ENCODE measurements at places on chromosomes 6 and 20.

DNA sequence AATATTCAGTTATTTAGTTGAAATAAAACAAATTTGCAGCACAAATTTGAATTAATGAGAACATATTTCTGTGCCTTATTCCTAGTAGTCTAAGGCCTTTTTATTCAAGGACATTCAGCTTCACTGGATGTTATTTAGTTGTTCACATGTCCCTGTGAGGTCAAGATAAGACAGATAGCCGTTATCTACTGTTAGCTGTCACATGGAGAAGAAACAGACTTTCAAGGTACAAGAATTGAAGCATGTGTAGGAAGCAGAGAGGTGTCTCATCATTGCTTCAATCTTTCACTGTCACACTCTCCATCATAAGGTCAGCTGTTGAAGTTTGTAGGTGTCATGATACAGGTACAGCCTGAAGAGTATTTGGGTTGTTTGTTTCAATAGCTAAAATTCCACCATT is 112.9 kb upstream of the JAG1 start:
- no peaks in the 10 kb centered on the region for H3K36me3 ChIP-seq
- DNase-seq: no peak
- H3K27me3 ChIP-seq: no peaks in the 10 kb centered on the region
- H3K4me3 ChIP-seq: no peak overlapping the region

- no peaks in the 10 kb centered on the region for H3K4me1 ChIP-seq
- H3K27me3 ChIP-seq: no peaks in the 10 kb centered on the region
- DNase-seq: no peak
- H3K36me3 ChIP-seq: no peaks in the 10 kb centered on the region
- no peak overlapping the region for H3K27ac ChIP-seq
- H3K4me3 ChIP-seq: no peak overlapping the region
These were observed 228.2 kb downstream of the LY86 start for GRCh38 chr6:6816716-6817115.

DNA sequence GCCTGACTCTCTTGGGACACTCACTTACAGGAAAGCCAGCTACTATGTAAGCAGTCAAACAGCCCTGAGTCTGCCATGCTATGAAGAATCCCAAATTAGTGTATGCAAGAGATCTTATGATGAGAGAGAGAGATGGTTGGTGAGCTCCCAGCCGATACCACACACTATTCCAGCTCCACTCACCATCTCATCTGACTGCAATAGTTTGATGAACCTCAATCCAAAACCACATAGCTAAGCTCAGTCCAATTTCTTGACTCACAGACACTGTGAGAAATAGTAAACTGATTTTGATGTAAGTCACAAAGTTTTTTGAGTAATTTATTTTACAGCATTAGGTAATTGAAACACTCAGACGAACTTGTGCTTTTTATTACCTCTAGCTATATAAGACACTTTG is 441.4 kb downstream of the COL12A1 start:
- DNase-seq: no peak
- no peak overlapping the region for H3K4me3 ChIP-seq
- no peak overlapping the region for H3K27ac ChIP-seq
- H3K36me3 ChIP-seq: no peaks in the 10 kb centered on the region

- no peak for DNase-seq
- no peak overlapping the region for H3K4me3 ChIP-seq
- no peak overlapping the region for H3K27ac ChIP-seq
- H3K27me3 ChIP-seq: no peaks in the 10 kb centered on the region
- no peaks in the 10 kb centered on the region for H3K4me1 ChIP-seq
These were observed 173.8 kb downstream of the HIVEP2 start for GRCh38 chr6:142771162-142771561.

DNA sequence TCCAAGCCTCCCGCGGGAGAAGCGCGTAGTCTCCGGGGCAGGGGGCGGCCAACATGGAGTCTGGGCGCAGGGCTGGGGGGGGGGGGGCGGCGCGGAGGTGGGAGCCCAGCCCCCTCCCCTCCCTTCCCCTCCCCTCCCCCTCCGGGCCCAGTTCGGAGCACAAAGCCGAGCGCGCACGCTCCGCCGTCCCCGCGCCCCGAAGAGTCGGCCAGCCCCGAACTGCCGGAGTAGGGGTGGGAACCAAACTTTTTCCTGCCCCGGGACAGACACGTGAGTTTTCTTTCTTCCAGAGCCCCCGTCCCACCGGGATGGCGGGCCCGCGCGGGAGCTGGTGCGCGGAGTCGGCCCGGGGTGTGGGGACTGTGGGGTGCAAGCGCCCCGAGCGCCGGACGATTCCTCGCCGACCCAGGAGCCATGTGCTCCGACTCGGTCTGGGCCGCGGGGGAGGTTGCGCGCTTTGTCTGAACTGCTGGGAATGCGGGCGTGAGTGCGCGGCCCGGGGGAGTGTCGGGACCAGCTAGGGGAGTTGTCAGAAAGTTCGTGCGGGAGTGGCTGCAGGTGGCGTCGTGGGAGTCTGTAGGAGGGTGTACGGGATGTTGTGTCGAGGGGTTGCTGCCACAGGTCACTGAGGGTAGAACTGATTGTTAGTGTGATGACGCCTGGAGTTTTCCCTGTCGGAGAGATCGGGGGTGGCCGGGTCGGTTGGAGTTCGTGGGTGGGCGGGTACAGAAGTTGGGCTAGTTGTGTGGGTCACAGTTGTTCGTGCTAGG is 1.2 kb downstream of the TGIF2 start:
- H3K36me3 ChIP-seq: peaks cover 2% of the 10 kb centered on the region
- H3K4me1 ChIP-seq: peaks cover 17% of the 10 kb centered on the region
- H3K27me3 ChIP-seq: no peaks in the 10 kb centered on the region
- H3K4me3 ChIP-seq: peak overlapping the region; percentile 89
- H3K27ac ChIP-seq: peak overlapping the region; percentile 93
- DNase-seq: no peak

GRCh38 chr6:74133073-74133472 is 437.1 kb downstream of the CD109 start:
- H3K4me3 ChIP-seq: no peak overlapping the region
- no peaks in the 10 kb centered on the region for H3K4me1 ChIP-seq
- H3K27ac ChIP-seq: no peak overlapping the region
- DNase-seq: no peak
- H3K27me3 ChIP-seq: no peaks in the 10 kb centered on the region

DNA sequence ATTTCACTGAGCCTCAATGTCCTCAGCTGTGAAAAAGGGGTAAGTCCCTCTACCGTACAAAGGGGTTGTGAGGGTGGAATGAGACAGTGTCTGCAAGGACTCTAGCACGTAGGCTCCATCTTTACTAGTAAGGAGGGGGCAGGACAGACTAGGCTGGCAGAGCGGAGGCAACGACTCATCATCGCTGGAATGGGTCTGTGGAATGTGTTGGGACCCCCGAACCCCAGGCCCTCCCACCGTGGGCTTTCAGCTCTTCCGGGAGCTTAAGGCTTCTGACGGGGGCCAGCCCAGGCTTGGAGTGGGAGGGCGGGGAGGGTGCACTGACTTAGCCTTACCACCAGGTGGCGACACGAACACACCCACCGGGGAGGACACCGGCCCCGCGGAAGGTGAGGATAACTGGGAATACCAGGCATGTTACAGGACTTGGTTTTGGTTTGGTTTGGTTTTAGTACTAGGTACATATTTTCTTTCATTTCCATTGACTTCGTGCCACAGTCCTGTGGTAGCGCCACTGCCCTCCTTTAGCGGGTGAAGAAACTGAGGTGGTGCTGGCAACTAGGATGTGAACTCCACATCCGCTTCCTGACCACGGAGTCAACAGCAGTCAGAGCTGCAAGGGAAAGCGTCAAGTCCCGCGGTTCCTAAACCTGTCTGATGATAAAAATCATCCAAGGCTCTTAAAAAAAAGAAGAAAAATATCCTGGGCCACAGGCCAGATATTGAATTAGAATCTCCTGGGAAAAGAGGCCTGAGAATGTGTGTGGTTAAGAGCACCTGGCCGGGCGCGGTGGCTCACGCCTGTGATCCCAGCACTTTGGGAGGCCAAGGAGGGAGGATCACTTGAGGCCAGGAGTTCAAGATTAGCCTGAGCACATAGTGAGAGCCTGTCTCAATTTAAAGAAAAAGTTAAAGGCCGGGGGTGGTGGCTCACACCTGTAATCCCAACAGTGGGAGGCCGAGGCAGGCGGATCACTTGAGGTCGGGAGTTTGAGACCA is 10.3 kb upstream of the TULP1 start:
- H3K27me3 ChIP-seq: no peaks in the 10 kb centered on the region
- H3K27ac ChIP-seq: no peak overlapping the region
- DNase-seq: no peak
- no peak overlapping the region for H3K4me3 ChIP-seq

GRCh38 chr6:3385660-3386151 is 71.1 kb downstream of the SLC22A23 start:
- H3K4me3 ChIP-seq: no peak overlapping the region
- H3K4me1 ChIP-seq: peaks cover 32% of the 10 kb centered on the region

DNA sequence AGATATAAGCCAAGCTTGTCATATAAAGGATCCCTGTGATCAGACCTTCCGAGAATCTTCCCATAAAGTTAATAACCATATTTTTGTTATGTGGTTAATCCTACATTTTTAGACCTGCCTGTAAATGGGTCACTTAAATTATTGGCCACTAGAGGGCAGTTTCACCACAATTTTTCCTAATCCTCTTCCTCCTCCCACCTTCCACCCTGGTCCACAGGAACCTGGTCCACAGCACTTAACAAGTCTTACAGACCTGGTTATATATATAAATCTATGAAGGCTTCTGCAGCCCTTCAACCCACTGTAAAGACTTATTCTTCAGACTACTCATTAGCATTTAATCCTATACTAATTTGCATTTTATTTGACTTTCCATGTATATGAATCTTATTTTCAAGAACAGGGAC is 28.3 kb downstream of the MRS2 start:
- no peak for DNase-seq
- no peaks in the 10 kb centered on the region for H3K27me3 ChIP-seq
- H3K4me3 ChIP-seq: no peak overlapping the region
- no peak overlapping the region for H3K27ac ChIP-seq

DNA sequence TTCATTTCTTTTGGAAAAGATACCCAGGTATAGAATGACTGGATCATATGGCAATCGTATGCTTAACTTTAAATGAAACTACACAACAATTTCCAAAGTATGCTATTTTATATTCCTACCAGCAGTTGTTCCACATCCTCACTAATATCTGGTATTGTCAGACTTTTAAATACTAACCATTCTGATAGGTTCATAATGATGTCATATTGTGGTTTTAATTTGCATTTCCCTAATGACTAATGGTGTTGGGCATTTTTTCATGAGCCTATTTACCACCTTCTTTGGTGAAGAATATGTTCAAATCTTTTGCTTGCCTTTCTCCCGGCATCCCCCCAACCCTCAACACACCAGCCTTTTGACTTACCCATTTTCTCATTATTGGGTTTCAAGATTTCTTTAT is 96.2 kb upstream of the HMGN3 start:
- H3K4me1 ChIP-seq: peaks cover 35% of the 10 kb centered on the region
- no peak overlapping the region for H3K4me3 ChIP-seq
- DNase-seq: no peak
- no peaks in the 10 kb centered on the region for H3K27me3 ChIP-seq
- H3K36me3 ChIP-seq: no peaks in the 10 kb centered on the region
- H3K27ac ChIP-seq: no peak overlapping the region

DNA sequence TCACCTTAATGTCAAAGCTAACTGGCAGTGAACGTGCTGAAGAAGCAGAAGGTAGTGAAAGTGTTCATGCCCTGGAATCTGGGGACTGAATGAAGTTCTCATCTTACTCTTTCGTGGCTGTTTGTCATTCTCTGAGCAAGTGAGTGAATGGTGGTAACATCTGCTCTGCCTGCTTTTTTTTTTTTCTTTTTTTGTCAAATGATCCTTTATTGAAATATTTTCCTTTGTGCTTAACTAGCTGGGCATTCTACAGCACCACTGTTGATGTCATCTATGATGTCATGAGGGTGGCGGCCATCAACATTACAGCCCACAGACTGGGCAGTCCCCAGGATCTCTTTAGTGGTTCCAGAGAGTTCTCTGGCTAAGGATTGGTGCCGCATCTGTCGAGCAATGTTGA is 65.2 kb downstream of the RIN2 start:
- no peak overlapping the region for H3K4me3 ChIP-seq
- H3K27ac ChIP-seq: no peak overlapping the region
- H3K36me3 ChIP-seq: no peaks in the 10 kb centered on the region
- no peaks in the 10 kb centered on the region for H3K4me1 ChIP-seq
- H3K27me3 ChIP-seq: no peaks in the 10 kb centered on the region

DNA sequence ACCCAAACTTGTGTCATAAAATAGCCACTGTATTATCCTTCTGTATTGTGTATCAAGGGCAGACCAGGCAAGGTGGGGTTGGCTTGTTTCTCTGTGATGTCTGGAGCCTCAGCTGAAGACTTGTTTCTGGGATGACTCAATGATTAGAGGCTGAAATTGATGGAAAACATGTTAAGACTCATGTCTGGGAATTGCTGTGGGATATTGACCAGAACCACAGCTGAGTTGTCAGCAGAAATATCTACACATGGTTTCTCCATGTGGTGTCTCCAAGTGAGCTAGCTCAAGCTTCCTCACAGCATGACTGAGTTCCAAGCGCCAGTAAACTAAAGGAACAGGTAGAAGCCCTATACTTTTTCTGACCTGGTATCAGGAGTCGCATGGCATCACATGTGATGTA is 128.5 kb upstream of the SYNDIG1 start:
- no peaks in the 10 kb centered on the region for H3K27me3 ChIP-seq
- no peak overlapping the region for H3K4me3 ChIP-seq
- no peaks in the 10 kb centered on the region for H3K36me3 ChIP-seq

GRCh38 chr6:135906542-135906941 is 55.0 kb downstream of the PDE7B start:
- no peaks in the 10 kb centered on the region for H3K27me3 ChIP-seq
- peaks cover 3% of the 10 kb centered on the region for H3K4me1 ChIP-seq
- H3K27ac ChIP-seq: no peak overlapping the region
- H3K4me3 ChIP-seq: no peak overlapping the region
- DNase-seq: no peak

DNA sequence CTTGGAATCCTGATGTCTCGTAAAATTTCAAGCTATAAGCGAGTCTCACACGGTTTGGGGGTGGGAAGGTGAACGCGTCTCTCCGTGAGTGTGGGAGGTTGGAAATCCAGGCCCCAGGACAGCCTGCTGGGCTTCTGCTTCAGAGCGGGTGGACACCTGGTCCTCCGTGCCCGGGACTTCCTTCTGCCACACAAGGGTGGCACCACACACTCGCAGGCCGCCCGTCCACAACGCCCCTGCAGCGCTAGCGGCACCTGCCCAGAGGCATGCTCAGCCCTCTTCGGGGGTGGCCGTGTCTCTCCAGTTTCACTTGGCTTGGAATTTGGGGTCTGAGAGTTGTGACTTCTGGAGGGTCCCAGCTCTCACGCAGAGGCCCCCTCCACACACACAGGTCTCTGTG is 151.9 kb downstream of the PHACTR3 start:
- H3K27ac ChIP-seq: no peak overlapping the region
- DNase-seq: no peak
- no peaks in the 10 kb centered on the region for H3K36me3 ChIP-seq
- no peaks in the 10 kb centered on the region for H3K27me3 ChIP-seq
- no peak overlapping the region for H3K4me3 ChIP-seq

DNA sequence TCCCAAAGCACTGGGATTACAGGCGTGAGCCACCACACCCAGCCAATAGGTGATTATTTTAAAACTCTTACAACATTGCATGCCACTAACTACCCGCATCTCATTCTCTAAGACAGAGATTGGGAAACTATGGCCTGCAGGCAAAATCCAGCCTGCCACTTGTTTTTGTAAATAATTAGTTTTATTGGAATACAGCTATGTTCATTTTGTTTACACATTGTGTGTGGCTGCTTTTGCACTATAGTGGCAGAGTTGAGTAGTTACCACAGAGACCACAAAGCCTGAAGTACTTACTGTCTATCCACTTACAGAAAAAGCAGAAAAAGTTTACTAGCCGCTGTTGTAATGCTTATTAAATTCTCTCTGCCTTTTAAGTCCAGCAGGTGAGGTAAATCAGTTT is 16.4 kb upstream of the PKIG start:
- no peaks in the 10 kb centered on the region for H3K27me3 ChIP-seq
- no peaks in the 10 kb centered on the region for H3K36me3 ChIP-seq
- DNase-seq: no peak
- peaks cover 7% of the 10 kb centered on the region for H3K4me1 ChIP-seq
